ENCODE measurements at places on chromosomes 13 and 19.

DNA sequence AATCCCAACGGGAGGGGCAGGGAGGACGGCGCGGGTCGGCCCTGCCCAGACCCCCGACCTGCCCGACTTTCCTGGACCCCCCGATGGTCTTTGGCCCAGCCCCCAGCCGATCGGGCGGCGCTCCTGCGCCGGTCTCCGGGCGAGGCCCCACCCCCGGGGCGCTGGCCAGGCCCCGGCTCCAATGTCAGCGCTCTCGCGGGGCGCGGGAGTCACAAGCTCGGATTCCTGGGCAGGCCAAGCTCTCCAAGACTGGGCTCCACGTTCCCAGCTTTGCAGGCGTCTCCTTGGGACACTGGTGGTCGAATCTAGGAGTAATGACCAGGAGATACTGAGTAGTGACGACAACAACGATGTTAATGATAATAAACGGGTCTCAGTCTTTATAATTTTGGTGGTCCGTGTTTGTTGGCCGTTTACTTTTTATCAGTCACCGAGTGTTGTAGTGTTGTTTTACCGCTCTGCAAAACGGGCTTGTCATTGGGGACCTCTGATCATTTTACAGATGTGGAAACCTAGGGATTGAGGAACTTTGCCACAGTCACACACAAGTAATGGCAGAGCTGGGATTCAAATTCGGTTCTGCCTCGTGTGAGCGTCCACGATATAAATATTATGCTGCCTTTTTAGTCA lies 545 bp downstream of the RAD23A start:
- peak; percentile 44 for DNase-seq

DNA sequence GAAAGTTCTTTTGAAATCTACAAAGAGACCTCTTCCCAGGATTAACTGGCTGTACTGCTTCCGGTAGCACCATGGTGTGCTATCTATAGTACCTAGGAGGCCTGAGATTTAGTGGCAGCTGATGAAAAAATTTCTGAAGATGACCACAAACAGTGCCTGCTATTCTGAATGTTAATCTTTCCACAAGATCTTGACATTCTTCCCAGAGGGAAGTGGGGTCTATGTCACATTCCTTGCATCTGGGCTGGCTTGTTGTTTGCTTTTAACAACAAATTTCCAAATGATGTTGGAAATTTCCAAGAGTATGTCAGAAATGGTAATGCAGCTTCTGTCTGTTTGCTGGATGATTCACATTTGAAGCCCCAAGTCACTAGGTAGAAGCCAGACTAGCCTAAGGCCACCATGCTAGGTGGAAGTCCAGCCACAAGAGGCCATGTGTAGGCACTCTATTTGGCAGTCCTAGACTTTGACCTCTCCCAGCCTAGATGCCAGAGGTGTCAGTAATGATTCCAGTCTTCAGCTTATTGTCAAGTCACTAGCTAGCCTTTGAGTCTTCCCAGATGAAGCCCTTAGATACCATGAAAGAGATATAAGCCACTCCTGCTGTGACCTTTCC lies 22.1 kb downstream of the SPART start:
- no peak for DNase-seq

DNA sequence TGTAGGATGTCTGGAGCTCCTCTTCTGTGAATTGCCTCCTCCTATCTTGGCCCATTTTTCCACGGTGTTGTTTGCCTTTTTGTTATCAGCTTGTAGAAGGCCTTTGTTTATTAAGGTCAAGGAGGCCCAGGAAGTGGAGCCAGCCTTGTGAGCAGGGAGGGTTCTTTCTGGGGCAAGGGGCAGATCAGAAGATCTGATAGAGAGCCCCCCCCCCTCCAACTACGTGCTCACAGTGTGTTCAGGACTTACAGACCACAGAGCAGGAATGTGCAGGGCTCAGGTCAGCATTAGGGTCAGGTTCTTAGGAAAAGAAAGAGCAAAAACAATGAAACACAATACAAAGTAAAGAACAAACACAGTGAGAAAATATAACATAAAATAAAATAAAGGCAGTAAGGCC lies 59.4 kb downstream of the CCNE1 start:
- DNase-seq, result no peak

GRCh38 chr19:53332484-53332883 lies 1.1 kb upstream of the ZNF845 start:
- DNase-seq, result no peak

DNA sequence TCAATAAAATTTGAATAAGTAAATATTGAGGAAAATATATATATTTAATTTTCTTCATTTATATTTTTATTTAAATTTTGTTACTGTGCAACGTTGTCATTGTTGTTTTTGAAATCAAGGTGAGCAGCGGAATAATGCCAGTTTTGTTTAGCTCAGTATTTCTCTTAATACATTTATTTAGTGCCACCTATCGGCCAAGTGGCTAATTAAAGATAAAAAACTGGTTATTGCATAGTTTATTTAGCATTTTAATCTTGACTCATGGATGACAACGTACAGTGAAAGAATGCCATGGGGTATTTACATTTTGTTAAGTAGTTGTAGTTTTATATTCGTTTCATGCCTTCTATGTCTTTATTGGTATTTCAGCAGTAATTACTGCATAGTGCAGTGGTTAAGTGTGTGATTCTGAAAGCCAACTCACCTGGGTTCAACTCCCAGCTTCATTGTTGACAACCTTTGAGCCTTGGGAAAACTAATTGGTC lies 265.9 kb downstream of the MYO16 start:
- DNase-seq, result no peak

GRCh38 chr13:34816245-34816884 lies 125.7 kb upstream of the NBEA start:
- DNase-seq, result no peak

DNA sequence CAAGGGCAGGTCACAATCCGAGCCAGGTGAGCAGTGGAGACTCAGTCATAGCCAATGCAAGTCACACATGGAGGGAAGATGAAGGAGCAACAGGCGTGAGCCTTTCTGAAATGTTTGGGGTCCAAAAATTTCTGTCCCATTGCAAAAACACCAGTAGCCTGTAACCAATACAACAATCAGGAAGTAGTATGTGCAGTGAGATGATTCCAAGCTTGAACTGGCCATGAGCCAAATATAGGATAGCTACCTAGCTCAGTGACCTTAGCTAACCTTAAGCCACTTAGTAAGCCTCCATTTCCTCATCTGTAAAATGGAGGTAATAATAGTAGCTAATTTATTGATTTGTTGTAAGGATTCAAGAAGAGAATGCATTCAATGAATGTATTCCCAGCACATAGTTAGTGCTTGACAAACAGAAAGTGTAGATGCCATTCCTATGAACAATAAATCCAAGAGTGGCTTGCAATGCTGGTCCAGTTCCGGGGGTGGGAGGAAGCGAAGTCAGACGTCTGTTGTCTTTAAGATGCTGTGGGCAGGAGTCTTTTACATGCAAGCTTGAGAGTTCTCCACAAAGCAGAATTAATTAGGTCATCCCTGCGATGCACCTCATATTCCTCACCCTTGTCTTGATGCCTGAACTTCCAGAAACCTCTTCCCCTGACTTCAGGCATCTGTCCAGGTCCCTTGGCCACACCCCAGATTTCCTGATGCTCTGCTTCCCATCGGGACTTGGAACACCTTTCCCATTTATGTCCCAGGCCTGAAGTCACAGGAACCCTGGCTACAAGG lies 195.7 kb upstream of the UBL3 start:
- DNase-seq, result no peak

- DNase-seq, result no peak
Observed at GRCh38 chr13:24124789-24125476, 35.6 kb upstream of the SPATA13 start.

Data from GOT3 (cell line).